ENCODE measurements at places on chromosomes 6 and 20.

GRCh38 chr6:153032255-153032882 lies 29.9 kb upstream of the MTRF1L start:
- no peak for DNase-seq

GRCh38 chr6:165621940-165622339 lies 41.1 kb downstream of the PDE10A start:
- DNase-seq: no peak

DNA sequence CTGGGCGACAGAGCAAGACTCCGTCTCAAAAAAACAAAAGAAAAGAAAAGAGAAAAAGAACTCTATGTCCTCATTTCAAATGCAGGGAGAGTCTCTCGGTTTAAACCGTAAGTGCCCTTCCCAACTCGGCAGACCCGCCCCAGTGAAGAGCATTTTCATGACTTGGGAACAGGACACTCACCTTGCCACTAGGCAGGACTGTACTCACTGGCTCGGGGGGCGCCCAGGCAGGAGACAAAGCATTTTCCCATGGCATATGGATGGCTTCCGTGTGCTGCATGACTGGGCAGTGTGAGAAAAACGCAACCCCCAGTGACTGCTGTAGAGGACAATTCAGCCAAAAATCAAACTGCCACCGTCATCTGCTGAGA lies 23.7 kb upstream of the MRGBP start:
- no peak for DNase-seq

DNA sequence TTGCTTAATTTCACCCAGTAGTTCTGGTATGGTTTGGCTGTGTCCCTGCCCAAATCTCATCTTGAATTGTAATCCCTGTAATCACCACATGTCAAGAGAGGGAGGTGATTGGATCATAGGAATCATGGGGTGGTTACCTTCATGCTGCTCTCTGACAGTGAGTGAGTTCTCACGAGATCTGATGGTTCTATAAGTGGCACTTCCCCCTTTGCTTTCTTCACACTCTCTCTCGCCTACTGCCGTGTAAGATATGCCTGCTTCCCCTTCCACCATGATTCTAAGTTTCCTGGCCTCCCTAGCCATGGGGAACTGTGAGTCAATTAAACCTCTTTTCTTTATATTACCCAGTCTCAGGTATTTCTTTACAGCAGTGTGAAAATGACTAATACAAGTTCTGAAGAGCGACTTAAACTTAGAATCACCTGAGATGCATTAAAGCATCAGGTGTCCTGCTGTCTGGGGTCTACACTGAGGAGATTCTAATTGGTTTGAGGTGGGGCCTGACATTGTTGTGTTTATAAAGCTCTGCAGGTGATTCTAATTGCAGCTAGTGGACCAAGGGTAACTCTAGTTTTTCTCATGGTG lies 82.1 kb upstream of the DTNBP1 start:
- no peak for DNase-seq

GRCh38 chr6:1644516-1645060 lies 34.9 kb downstream of the FOXC1 start:
- no peak for DNase-seq

GRCh38 chr6:116028233-116028632 lies 32.5 kb downstream of the FRK start:
- DNase-seq: no peak

- DNase-seq: no peak
Observed at GRCh38 chr20:7933346-7933745, 6.9 kb downstream of the HAO1 start.

- no peak for DNase-seq
Observed at GRCh38 chr6:31132806-31133205, 6.1 kb downstream of the PSORS1C2 start.

DNA sequence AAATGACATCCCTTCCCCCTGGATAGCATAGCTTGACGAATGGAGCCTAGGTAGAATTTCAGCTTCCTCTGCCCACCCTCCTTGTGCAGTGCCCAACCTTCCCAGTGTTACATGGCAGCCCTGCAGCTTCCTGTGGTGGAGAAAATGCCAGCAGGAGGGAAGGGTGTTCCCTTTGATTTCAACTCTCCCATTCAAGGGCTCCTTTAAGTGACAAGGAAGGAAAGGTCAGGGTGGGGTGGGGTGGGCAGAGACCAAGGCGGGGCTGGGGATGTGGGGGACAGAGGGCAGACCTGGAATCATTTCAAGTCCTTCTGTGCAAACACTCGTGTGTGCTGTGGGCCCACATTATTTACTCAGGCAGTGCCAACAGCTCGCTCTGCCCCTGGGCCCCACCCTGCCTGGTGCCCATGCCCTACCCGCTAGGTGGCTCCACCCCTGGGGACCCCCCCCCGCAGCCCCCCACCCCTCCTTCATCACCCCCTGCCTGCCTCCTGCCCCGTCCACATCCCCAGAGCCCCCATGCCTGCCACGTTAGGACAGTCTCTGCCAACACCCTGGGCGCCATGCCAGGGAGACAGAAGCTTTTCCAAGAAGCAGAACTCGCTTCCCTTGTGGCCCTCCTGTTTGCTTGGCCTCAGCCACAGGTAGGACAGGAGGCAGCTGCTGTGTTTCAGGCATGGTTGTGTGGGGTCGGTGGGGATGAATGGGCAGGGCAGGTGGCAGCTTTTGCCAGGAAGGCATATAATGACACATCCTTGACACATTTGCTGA lies 9.4 kb downstream of the SPDEF start:
- no peak for DNase-seq

GRCh38 chr6:90463359-90463758 lies 123.5 kb downstream of the MAP3K7 start:
- no peak for DNase-seq

GRCh38 chr20:36543184-36544133 lies 2.1 kb downstream of the MYL9 start:
- DNase-seq: peak; percentile 68

- no peak for DNase-seq
Observed at GRCh38 chr20:62755817-62756724, 40.2 kb upstream of the MRGBP start.

DNA sequence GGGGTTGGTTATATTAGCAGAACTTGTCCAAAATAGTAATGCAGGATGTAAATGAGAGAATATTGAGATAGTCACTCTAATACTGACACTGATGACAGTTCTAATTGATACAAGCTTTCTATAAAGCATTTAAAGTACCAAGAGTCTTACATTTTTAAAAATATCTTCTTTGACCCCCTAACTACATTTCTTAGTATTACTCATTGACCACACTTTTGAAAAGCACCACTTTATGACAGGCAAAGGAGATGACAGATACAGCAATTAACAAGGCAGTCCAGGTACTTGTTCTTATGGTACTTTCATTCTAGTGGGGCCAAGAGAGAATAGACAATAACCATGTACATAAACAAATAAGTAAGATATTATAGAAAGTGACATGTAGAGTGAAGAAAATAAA lies 139.4 kb upstream of the EYA4 start:
- DNase-seq: no peak

DNA sequence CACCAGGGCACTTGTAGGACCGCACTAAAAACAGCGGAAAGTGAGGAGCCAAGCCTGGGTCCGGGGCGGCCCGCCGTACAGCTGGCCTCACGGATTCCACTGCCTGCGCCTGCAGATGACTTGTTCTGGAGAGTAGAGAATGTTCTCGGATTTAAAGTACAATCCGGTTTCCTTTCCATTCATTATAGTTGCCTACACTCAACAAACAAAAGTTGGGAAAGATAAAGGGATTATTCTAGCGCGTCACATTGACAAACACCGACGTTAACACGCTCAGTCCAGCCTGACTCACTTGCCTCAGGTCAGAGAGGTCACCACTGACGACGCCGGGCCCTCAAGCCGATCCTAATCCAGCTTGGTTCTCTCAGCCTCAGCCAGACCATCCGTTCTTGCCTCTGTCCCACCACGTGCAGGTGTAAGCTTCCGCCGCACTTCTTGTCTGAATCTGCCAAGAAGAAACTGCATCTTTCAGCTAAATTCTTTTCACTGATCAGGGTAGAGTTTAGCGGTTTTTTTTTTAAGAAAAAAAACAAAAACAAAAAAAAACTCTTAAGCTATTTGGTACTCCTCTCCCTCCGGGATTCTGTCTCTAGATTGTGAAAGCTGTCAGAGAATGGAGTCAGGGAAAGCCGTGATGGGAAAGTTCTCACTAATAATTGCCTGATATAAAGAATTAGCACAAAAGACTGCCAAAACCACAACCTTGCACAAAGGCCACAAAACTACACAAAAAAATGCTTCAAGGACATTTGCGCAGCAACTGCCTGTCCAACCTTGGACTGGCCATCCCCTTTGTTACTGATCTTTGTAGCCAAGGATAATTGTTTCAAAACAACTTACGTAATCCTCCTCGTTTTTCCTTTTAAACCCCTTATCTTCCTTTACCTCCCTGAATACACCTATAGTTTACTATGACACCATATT lies 1.1 kb upstream of the PHF10 start:
- peak; percentile 56 for DNase-seq

- no peak for DNase-seq
Observed at GRCh38 chr20:25470045-25470444, 62.6 kb downstream of the GINS1 start.

- no peak for DNase-seq
Observed at GRCh38 chr6:106426250-106426970, 65.9 kb downstream of the CRYBG1 start.

DNA sequence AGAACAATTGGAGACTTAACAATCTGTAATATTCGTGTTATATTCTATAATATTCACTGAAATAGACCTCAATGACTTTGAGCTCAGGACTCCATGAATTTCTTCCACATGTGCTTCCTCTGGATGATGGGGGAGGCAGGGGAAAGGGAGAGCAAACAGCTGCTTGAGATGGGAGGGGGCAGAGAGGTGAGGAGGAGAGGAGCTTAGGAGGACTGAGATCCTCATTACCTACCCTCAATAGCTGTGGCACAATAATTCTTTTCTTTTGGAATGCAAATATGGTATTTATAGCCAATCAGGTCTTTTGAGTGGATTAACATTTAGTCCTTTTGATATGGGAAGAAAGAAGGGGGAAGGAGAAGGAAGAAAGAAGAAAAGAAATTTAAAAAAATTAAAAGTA lies 64.1 kb upstream of the ZNF217 start:
- DNase-seq: no peak

DNA sequence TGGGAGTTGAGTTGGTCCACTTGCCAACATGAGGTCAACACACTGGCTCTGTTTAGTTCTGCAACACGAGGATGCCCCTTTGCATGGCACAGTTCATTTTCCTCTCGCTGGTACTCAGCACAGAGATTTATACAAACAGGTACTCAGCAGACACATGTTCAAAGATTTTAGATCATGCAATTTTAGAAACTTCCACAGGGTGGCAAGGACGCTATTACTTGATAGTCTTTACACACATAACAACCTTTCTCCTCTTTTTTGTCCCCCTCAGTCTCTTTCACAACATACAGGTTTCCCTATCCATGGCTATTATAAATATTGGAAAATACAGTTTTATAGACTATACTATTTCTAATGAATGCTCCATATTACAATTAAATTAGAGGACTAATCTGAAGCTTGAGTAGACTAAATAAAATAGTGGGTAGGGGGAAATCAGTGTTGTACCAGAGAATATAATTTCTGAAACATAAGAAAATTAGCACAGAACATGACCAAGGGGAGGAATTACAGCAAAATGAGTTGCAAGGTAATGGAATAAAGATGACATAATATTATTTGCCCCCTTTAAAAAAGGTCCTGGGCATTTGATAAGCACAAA lies 331.8 kb upstream of the BTBD3 start:
- DNase-seq: no peak

- DNase-seq: no peak
Observed at GRCh38 chr6:170236131-170236836, 54.6 kb downstream of the DLL1 start.

- DNase-seq: no peak
Observed at GRCh38 chr6:44284121-44284520, 13.9 kb downstream of the TMEM151B start.

DNA sequence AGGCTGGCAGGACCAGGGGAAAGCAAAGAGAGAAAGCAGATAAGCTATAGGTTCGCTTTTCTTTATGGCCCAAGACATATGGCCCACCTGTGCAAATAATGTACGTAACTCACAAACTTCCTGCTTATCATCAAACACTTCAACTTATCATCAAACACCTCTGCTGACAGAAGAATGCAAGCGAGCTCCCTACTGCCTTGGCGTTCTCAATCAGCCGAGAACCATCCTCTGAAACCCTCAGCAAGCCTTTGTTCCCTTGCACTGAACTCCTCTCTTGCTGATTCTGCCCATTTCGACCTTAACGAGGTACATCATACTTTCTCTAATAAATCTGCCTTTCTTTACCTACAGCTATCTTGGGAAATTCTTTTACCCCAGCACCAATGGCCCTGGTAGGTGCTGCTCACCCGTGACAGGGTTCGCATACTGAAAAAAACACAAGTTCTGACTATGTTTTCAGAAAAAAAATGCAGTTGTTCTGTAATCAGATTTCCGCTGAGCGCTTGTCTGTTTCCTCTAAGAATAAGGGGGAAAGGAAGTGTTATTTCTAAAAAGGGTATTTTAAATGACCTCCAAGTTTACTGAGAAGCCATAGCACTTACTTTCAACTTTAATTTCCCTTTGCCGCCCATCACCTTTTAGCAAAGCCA lies 28.3 kb downstream of the SERPINB6 start:
- DNase-seq: no peak

DNA sequence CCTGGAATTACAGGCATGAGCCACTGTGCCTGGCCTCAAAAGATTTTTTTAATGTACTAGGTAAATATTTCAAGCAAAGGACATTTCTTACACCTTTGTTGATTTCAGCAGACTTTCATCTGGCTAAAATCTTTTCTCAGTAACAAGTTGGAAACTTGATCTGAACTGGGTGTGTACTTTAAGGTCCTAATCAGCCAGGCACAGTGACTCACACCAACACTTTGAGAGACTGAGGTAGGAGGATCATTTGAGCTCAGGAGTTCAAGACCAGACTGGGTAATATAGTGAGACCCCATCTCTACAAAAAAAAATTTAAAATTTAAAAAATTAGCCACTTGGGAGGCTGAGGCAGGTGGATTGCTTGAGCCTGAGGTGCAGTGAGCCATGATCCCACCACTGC lies 7.0 kb upstream of the RALGAPA2 start:
- no peak for DNase-seq

DNA sequence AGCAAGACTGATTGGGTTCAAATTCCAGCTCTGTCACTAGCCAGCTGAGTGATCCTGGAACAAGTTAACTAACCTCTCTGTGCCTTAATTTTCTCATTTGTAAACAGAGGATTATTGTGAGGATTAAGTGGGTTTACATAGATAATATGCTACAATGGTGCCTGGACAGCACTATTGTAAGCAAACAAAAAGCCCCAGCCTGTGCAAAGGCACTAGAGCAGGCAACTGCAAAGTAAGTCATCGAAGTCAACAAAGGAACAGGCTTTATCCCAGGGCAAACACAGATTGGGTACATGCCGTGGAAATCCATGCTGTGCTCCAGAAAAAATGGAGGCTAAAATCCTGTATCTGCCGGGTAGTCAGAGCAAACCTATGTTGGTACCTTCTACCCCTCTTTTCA lies 43.2 kb upstream of the CTNNBL1 start:
- no peak for DNase-seq

GRCh38 chr6:148509119-148509799 lies 166.6 kb downstream of the SASH1 start:
- no peak for DNase-seq

Data from skeletal muscle cell (primary cell).